Inflammatory macrophage treated with lipopolysaccharide for 4 hours (primary cell): ENCODE measurements at places on chromosomes 4 and X.

- no peak for DNase-seq
Measured at GRCh38 chrX:69036674-69037573, 128.3 kb downstream of the PJA1 start.

DNA sequence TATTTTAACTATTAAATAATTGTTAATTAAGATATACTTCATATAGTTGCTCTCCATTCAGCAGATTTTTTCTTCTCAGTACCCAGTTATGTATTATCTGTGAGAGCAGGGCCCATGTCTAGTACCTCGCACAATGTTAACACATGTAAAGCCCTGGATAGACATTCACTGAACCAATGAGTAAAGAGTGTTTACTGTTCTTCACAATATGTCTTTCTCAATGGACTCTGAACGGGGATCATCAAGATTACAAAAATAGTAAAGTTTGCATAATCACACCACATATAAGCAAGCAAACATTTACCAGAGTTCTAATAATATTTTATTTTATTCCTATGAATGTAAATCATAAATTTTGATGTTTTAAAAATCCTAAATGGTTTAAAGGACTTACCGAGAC, 47.1 kb downstream of the FBXO8 start:
- DNase-seq: no peak

- DNase-seq: no peak
Measured at GRCh38 chr4:7276515-7276914, 84.2 kb downstream of the SORCS2 start.

- DNase-seq: no peak
Measured at GRCh38 chr4:123217664-123218063, 178.9 kb upstream of the SPRY1 start.

DNA sequence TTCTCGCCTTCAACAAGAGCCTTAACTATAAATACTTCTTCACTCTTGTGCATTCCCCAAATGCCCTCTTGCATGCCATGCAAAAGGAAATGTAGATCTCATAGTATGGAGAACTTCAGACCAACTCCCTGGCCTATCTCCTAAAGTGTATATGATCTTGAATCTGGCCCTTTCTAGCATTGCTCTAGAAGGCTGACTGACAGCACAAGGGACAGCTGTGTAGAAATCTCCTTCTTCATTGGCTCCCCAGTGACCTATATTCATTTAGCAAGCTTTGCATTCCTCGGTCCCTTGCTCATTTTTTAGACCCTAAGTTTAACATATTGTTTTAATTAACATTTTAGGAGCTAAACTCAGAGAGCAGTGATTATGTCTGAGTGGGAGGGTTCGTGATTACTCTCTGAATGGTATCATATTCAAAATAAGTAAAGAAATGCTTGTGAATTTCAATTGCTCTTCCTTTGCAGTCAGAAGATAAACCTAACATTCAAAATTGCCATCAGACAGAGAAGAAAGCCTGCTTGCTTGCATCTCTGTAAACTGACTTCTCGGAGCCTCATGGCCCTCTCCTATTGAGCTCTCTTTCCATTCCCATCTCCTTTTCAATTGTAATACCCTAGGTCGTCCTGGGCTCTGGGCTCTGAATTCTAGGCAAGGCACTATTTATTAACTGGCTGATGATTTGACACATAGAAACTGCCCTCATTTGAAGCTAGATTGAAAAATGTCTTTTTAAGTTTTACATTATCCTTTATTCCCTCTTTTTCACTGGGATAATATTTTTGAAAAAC, 120.3 kb upstream of the PRKG2 start:
- no peak for DNase-seq
